RPMI7951 (cell line): ENCODE measurements at places on chromosomes 16 and 17.

GRCh38 chr16:86906623-86907022 lies 328.3 kb downstream of the FOXL1 start:
- DNase-seq: no peak

DNA sequence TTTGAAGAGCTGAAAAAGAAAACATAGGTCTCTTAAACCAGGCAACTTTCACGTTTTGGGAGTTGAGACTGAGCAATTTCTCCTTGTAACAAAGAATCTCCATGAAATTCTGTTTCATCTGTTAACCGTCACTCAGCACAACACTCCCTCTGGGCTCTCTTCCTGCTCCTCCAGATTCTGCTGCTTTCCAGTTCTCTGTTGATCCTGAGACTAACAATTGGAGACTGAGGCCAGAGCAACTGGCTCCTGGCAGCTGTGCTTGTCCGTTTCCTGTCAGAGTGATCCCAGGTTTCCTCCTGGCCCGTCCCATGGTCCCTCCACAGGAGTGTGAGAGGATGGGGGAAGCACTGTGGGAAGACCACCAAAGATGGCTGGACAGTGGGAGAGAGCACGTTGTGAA lies 32.5 kb downstream of the IST1 start:
- no peak for DNase-seq

GRCh38 chr16:56510544-56510943 lies 9.3 kb downstream of the BBS2 start:
- DNase-seq: no peak

GRCh38 chr16:58506241-58507194 lies 6.6 kb downstream of the NDRG4 start:
- DNase-seq: no peak

- DNase-seq: peak; percentile 68
Observed at GRCh38 chr17:50049636-50050035, 6.3 kb upstream of the ITGA3 start.

DNA sequence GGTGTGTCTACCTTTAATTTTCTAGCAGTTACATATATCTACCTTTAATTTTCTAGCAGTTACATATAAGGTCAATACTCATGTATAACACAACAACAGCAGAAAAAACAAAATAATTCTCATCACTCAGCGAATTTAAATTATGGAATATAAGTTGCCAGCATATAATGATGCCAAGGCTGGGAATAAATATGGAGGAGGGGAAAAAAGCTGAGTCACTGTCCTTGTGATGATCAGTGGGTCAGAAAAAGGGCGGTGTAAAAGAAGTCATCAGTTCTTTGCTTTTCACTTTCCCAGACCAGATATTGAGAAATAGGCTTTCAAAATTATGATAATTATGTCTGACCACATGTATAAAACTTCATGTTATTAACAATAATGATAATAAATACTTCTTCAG lies 1471.7 kb downstream of the CDH8 start:
- DNase-seq: no peak

- no peak for DNase-seq
Observed at GRCh38 chr17:2655546-2655945, 56.0 kb downstream of the CLUH start.

DNA sequence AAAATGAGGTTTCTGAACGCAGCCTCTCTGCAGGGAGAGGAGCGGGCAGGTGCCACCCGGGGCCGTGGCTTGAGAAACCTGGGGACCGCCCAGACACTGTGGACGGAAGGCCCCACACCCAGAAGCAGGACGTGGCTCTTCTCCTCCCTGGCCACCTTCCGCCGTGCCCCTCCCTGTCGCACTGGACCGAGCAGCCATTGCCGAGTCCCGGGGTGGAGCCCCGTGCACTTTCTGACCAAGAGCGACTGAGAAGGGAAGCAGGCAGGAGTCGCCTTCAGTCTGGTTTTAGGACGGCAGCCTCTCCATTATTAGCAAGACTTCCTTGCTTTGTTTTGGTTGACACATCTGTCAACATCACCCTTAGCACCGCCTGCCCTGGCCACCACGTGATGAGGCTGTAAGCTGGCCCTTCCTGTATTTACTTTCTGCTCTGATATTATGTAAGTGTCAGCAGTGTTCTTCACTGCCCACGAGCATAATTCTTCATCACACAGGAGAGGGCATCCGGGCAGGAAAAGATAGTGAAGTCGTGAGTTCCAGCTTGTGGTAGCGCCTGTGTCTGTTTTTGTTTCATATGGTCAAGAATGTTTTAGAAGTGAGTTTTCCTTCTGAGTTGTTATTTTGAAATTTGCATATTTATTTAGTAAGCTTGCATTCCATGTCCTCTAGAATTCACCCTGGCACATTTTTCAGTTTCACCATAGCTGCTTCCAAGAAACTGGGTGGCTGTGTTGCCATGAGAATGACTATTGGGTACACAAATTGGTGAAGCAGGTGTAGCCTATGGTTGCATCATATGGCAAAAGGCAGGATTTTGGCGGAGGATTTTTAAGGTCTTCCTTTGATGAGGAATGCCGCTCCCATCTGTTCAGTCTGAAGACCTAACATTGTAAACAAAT lies 1.0 kb downstream of the HERPUD1 start:
- peak; percentile 74 for DNase-seq

GRCh38 chr16:84918006-84918909 lies 93.1 kb downstream of the ZDHHC7 start:
- DNase-seq: no peak

DNA sequence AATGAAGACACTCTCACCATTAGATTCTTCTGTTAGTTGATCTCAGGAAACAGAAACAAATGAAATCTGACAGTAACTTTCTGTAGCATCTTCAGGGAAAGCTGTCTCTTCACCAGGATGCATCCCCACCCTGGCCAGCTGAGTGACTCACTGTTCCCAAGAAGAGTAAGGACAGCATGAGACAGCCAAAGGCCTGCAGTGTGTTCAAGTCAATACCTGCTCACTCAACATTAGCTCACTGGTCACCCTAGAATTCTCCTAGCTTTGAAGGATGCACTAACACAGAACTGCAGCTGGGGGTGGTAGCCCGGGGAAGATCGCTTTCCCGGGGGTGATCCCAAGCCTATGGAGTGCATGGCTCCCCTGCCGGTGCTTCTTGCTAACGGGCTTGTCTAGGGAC lies 28.2 kb upstream of the CLEC18B start:
- peak; percentile 79 for DNase-seq

- DNase-seq: no peak
Observed at GRCh38 chr16:67386861-67387455, 6.3 kb downstream of the TPPP3 start.

DNA sequence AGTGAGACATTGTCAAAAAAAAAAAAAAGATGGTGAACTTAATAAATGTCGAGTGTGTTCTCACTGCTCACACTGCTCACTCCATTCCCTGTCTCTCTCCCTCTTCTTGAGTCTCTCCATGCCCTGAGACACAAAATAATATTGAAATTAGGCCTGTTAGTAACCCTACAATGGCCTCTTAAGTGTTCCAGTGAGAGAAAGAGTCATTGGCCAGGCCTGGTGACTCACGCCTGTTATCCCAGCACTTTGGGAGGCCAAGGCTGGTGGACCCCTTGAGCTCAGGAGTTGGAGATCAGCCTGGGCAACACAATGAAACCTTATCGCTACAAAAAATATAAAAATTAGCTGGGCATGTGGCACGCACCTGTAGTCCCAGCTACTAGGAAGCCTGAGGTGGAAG lies 16.2 kb upstream of the CSF3 start:
- peak; percentile 16 for DNase-seq

DNA sequence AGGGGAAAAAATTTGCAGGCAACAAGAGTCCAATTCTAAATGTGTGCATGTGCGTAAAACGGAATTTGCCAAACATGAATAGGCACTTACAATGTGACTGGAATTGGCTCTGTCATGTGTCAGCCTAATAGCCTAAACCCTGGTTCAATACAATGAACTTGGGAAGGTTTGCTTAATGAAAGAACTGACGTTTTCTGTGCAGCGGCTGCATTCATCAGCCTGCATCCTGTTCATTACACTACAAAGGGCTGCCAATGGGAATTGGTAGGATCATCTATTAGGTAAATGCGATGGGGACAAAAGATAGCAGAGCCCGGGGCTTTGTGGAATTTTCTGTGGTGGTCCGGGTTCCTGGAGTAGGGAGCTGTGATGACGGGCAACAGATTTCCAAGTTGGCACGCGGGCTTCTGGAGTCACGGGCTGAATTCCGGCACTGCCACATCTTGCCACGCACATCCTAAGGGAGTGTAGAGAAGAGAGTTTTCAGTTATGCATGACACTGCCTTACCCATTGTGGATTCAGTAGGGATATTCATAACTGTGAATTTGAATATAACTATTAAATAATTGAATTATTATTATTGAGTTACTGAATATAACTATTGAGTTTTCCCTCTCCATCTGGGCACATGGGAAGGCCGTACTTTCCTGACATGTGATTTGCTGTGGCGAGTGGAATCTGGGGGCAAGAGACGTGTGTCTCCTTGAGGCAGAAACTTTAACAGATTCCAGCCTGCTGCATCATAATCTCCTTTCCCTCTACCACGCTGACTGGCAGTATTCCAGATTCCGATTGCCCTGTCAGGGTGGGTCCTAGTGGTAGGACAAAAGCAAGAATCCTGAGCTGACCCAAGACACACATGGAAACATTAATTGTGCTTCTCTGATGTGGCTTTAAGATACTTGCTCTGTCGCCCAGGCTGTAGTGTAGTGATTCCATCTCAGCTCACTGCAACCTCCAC lies 565.6 kb downstream of the WWOX start:
- DNase-seq: peak; percentile 27

GRCh38 chr17:78573955-78574354 lies 3.2 kb downstream of the DNAH17 start:
- DNase-seq: no peak

GRCh38 chr16:30166202-30166902 lies 17.1 kb upstream of the CORO1A start:
- DNase-seq: no peak

DNA sequence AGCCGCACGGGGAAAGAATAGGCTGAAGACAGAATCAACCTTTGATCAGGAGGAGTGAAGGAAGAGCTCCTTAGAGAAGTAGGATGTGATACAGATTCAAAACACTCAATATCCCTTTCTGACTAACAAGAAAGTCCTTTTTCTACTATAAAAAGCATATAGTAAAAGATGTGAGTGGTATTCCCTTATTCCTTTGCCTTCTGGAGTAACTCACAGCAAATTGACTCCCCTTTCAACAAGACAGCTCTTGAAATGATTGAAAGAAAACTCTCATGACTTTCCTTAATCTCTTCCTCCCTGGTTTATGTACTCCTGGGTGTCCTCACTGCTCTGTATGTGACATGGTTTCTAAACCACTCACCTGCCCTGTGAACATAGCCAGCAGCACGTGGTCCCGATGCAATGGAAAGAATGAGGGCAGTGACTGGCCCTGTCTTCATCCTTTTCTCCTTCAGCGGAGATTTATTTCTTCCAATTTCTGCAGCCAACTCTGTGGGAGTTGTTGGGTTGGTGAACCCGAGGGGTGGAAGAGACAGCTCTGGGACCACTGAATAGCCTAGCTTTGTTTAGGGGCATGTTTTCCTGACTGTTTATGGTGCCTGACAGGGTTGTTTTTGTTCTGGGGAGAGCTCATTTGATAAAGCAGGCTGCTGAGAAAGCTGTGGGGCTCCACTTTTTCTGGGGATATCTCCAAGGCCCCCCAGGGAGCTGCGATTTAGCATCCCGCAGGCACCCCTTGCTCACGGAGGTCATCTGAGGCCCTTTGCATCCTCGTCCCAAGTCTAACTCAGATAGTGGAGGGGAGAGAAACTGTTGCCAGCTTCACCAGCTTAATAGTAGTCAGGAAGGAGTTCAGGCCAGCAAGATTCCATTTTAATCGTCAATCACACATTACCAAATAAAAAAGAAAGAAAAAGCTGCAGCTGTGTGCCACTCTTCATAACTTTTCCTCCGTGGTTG lies 46.7 kb downstream of the MAP2K6 start:
- DNase-seq: no peak

- no peak for DNase-seq
Observed at GRCh38 chr16:49580751-49581303, 207.2 kb downstream of the C16orf78 start.

- DNase-seq: no peak
Observed at GRCh38 chr17:80904036-80904753, 87.4 kb upstream of the CHMP6 start.

DNA sequence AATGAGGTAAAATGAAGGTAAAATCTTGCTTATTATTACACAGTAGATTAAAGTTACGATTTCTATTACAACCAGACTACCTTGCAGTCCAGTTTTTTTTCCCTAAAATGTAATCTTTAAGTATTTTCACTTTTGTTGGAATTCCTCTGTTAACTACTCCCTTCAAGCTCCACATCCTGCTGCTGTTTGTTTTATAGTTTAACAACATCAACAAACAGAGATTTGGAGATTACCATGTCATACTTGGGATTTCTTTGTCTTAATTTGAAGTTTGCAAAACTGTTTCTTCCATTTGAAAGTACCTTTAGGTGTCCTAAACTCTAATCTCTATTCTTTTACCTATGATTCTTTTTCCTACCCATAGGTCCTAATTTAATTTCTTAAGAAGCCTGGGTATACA lies 83.3 kb downstream of the ABHD15 start:
- DNase-seq: no peak

DNA sequence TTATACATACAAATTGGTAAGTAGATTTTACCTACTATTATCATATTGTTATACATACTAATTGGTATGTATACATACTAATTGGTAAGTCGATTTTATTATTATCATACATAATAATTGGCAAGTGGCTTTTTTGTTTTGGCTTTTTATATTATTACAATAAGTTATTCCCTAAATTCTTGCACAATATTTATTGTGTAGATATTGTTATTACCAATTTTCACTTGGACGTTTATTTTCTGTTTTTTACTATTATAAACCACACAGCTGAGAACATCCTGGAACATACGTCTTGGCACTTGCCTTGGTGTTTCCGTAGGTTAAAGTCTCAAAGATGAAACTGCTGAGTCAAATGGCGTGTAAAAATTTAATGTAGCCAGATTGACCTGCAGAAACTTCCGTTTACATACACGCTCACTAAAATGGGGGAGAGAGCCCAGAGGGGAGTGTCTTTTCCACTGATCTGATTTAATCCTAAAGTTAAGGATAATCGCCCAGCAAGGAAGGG lies 18.9 kb downstream of the GNGT2 start:
- DNase-seq: no peak

- no peak for DNase-seq
Observed at GRCh38 chr17:14197586-14197985, 39.1 kb downstream of the CDRT15 start.

GRCh38 chr16:48885471-48885870 lies 275.5 kb upstream of the N4BP1 start:
- DNase-seq: no peak

- peak; percentile 19 for DNase-seq
Observed at GRCh38 chr16:21097151-21097550, 53.5 kb downstream of the DNAH3 start.

- peak; percentile 98 for DNase-seq
Observed at GRCh38 chr16:11359370-11359769, 14.1 kb downstream of the RMI2 start.
